ENCODE measurements at places on chromosomes 7 and 10.

GRCh38 chr10:50674469-50675254, 50.9 kb upstream of the SGMS1 start:
- DNase-seq = no peak

- DNase-seq = no peak
These were observed 5.9 kb downstream of the PGAM2 start for GRCh38 chr7:44059219-44060090.

- no peak for DNase-seq
These were observed 184.9 kb downstream of the ITGB1 start for GRCh38 chr10:32773105-32773504.

- no peak for DNase-seq
These were observed 84.4 kb downstream of the LHPP start for GRCh38 chr10:124546055-124546369.

DNA sequence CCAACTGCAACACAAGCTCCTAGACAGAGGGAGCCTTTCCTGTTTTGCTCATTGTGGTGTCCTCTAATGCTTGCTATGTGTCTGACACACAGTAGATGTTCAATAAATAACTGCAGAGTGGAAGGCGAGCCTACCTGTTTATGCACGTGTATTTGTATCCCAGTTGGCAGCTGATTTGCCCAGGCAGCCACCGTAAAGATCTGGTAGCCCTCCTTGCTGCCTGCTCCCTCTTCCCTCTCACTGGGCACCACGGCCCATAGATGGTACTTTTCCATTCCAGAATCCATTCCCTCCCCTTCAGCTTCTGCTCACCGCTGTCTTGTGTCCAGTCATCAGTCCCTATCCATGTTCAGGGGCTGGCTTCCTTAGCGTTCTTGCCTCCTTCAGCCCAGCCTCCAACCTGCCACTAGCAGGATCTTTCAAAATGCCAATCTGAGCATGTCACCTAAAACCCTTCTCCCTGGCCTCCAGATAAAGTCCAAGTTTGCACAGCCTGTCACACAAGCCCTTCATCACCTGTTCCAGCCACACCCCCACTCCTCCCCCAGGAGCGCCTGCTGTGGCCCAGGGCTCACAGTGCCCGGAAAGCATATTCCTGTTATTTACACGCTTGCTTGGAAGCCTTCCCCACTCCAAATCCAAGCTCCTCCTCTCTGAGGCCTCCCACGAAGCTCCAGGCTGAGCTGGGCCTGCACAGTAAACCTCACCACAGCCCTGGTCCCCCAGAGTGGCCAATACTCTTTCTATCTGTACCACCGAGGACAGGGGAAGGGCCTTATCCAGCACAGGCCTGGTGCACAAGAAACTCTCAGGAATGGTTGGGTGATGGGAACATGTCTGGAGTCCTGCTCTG, 21.0 kb downstream of the ZCCHC24 start:
- peak; percentile 52 for DNase-seq

DNA sequence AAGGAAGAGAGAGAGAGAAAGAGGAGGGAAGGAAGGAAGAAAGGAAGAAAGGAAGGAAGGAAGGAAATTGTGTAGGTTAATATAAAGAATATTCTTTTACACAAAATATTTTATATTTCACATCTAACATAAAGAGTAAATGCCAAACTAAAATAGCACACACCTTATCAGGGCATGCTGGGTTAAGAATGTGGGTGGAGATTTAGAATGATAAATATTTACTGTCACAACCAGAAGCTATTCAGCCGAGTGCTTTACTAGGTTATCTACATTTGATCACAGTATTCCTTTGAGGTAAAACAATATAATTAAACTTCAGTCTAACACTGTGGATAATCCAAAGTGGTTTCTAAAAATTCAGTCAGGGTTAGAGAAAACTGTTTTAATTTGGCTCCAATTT, 103.3 kb downstream of the SEMA3A start:
- DNase-seq = no peak

DNA sequence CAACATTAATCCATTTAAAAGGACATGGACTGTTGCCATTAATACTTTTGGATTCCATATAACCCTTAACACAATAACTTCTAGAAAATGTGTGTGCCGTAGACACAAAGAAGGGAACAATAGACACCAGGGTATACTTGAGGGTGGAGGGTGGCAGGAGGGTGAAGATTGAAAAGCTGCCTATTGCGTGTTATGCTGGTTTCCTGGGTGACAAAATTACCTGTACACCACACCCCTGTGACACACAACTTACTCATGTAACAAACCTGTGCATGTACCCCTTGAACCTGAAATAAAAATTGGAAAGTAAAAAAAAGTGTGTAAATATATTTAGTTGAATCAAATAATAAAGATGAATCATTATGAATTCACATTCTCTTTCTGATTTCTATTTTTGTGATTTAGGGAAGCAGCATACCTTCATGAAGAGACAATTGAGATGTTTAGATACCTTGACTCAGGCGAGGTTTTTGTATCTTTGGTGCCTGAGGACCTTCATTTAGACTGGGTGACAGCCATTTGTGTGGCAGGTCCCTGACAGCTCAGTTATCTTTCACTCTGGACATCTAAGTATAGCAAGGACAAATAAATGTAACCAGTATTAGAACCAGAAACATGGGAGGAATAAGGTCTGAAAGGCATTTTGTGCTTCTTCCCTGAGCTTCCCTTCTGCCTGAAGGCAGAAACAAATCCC, 28.7 kb downstream of the GIMAP8 start:
- no peak for DNase-seq

DNA sequence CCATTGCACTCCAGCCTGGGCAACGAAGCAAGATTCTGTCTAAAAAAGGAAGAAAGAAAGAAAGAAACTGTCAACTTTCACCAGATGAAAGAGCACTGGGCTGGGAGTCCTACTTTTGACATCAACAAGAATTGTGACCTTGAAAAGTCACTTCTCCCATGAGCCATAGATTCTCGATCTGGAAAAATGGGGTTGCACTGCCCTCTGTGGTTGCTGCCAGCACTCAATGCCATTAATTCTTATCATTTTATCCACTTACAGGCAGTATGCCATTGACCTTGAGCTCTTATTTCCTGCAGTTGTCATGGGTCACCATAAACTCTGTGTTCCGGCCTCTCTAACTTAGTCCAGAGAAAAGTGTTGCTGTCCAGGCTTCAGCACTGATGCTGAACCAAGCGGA, 137.2 kb downstream of the NOC3L start:
- DNase-seq = no peak

DNA sequence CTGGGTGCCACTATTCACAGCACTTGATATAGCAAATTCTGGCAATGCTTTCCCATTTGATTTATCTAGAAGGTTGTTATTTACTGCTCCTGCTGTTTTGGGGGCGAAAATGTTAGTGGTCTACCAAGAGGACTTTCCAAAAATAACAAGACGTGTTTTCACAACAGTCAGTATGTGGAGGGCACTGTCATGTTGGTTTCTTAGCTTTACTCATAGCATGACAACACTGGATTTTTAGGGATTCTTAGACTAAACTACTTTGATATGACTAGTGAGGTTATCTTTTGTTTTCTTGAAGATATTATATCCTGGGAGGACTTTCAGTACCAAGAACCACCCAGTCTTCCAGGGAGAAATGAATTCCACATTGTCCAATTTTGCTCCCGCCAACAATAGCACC, 49.4 kb downstream of the NUDCD3 start:
- DNase-seq = no peak

DNA sequence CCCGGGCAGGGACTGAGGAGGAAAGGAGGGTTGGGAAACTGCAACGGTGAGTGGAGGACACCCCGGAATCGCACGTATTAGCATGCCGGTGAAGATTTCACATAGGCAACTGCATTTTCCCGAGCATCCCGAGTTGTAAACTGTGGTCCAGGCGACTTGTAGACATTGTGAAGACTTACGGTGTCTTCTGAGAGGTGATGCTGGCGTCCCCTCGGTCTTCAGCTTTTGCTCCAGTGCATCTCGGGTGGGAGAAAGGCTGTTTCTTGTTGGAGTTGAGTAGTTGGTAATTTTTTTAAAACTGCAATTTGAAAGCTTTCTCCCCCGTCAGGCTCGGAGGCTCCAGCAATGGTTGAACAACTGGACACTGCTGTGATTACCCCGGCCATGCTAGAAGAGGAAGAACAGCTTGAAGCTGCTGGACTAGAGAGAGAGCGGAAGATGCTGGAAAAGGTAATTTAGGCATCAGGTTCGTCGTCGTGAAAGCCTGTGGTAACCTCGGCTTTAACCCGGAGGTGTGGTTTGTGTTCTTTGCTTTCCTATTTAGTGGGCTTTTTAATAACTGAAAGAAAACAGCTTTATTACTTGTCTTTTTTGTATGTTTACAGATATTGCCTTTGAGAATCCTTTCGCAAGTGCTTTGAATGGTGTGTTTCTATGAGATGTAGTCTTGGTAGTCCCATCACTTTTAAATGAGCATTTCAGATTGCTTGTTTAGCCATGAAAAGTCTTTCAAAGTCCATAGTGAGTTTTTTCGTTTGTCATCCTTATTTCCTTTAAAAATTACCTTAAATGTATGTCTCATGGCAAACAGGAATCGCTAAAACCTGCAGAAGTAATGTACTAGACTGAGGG, 687 bp downstream of the HELLS start:
- DNase-seq = peak; percentile 16

- DNase-seq = no peak
These were observed 68.0 kb upstream of the VKORC1L1 start for GRCh38 chr7:65804887-65805286.

DNA sequence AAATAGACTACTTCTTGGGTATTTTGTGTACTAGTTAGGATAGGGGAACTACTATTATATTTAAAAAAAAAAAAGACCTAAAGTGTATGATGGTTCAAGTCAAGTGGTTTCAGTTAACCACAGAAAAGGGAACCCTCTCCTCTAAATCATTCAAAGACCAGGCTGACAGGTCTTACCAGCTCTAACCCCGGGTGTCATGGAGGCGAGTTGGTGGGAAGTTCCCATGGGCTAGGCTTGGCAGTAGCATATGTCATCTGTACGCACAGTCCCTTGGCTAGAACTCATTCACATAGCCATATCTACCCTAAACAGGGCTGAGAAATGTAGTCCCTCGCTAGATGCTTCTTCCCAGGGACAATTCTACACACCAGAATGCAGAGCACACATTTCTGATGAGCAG, 37.7 kb upstream of the KCNMA1 start:
- DNase-seq = no peak

GRCh38 chr7:50416527-50417182, 33.5 kb downstream of the FIGNL1 start:
- DNase-seq = no peak

Measured in IMR-90 (cell line).